ENCODE measurements at places on chromosomes 11 and 22.

DNA sequence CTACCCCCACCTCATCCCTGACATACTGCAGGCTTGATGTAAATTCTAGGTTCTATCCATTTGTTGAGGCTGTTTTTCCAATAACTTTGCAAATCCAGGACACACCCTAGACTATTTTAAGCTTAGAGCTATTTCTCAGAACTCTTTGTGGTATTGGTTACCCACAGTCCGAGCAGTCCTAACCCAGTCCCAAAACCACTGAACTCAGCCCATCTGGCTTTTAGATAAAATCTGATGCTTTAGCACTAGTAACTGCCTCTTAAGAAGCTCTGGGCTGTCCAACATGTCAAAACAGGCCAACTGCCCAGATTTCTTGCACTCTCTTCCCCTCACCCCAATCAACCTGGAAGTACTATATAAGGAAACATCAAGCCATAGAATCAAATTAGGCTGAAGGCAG lies 344.4 kb upstream of the CADM1 start:
- H3K36me3 ChIP-seq: no peaks in the 10 kb centered on the region
- H3K27ac ChIP-seq: no peak overlapping the region
- no peak overlapping the region for H3K4me3 ChIP-seq
- no peaks in the 10 kb centered on the region for H3K27me3 ChIP-seq

DNA sequence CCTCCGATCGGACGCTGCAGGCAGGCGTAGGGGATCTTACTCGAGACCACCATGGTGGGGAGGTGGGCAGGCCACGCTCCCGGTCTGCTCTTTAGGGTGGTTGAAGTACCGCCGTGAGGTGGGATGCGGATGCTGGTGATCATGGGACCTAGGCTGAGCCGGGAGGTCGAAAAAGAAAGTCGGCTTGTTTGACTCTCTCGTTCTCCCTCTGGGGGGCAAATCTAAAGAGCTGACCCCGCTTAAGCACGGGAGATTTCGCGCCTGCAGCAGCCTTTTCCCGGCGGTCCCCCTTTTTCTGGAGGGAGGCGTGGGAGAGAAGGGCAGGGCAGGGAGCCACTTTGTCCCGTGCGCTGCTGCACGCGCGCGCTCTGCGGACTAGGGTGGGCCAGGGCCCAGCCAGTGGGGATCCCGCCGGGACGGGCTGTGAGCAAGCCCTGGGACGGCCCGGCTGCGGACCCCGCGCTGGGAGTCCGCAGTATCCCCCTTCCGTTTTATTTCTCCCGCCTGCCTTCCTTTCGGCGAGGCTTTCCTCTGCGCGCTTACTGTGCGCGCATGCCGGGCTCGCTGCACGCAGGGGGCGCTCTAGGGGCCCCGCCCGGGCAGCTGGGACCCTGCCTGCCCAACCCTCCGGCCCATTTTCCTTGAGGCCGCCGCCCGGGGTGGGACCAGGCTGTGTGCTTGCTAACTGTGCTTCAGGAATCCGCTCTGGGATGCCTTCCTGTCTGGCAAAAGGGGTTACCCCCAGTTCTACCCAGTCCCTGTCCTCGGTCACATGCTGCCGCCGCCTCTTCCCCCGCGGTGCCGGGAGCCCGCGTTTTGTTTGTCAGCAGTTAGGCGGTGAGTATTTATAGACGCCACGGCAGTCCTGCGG lies 81.0 kb downstream of the PRR5L start:
- peak overlapping the region; percentile 76 for H3K27ac ChIP-seq
- H3K4me3 ChIP-seq: peak overlapping the region; percentile 87
- H3K27me3 ChIP-seq: peaks cover 65% of the 10 kb centered on the region
- peaks cover 38% of the 10 kb centered on the region for H3K4me1 ChIP-seq

DNA sequence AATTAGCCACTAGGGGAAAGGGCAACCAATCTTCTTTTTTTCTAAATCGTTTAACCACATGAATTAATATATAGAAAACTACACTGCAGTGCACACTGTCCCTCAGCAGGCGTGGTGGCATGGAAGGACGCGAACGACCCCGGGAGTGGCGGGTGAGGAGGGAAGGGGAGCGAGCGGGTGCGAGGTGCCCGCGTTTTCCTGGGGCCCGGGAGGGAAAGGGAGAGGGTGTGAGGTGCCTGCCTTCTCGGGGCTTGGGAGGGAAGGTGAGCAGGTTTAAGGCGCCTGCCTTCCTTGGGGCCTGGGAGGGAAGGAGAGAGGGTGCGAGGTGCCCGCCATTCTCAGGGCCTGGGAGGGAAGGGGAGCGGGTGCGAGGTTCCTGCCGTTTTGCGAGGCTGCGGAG lies 765 bp downstream of the GAB4 start:
- H3K4me1 ChIP-seq: no peaks in the 10 kb centered on the region
- peaks cover 30% of the 10 kb centered on the region for H3K27me3 ChIP-seq
- no peak for DNase-seq
- no peak overlapping the region for H3K27ac ChIP-seq
- H3K36me3 ChIP-seq: no peaks in the 10 kb centered on the region

GRCh38 chr11:111674941-111675340 lies 72.7 kb downstream of the SIK2 start:
- no peak overlapping the region for H3K27ac ChIP-seq
- no peak for DNase-seq
- peaks cover 8% of the 10 kb centered on the region for H3K4me1 ChIP-seq
- peaks cover 35% of the 10 kb centered on the region for H3K36me3 ChIP-seq
- H3K4me3 ChIP-seq: no peak overlapping the region

DNA sequence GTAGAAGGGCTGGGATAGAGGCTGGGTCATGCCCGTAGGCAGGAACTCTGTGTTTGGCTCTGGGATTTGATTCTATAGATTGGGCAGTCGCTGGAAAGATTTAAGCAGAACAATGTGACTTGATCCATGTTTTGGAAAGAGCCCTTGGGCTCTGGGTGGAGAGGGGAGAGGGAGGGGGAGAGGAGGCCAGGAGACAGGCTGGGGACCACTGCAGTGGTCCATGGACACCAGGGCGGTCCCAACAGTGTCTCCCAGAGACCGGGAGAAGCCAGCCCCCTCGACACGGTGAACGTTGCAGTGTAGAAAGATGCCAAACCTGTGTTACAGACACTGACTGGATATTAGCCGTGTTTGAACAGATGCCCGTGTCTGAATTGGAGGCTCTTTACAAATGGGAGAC lies 19.5 kb downstream of the PVALB start:
- no peaks in the 10 kb centered on the region for H3K4me1 ChIP-seq
- no peak overlapping the region for H3K27ac ChIP-seq
- no peaks in the 10 kb centered on the region for H3K36me3 ChIP-seq

Measured in activated naive CD8-positive, alpha-beta T cell treated with anti-CD3 and anti-CD28 coated beads, Interleukin-2, amount 50 U/mL, for 24 hours (primary cell).